ENCODE measurements at places on chromosomes 12 and 14. TPM values are rescaled to one million over a fixed set of nuclear protein-coding genes. Genes with fewer than 3 reads are reported as not detected.

The MYF6 gene
- not detected for polyA plus RNA-seq

The PSME2 gene
- polyA plus RNA-seq: 259 TPM

The ZFHX2 gene
- 18.5 TPM for polyA plus RNA-seq

The NRIP2 gene
- polyA plus RNA-seq: 0.66 TPM

The SSTR1 gene
- 0.77 TPM for polyA plus RNA-seq

The GARIN6 gene
- not detected for polyA plus RNA-seq

The AICDA gene
- polyA plus RNA-seq: not detected

The AQP6 gene
- polyA plus RNA-seq: not detected

The CATSPERB gene
- polyA plus RNA-seq: not detected

The C1S gene
- polyA plus RNA-seq: 5.1 TPM

The SPRYD4 gene
- 2.3 TPM for polyA plus RNA-seq

The NEUROD4 gene
- polyA plus RNA-seq: 0.05 TPM

- no peak for DNase-seq
These were observed 581 bp upstream of the ESYT1 start for GRCh38 chr12:56127485-56127887.

GRCh38 chr14:83912032-83912642, 1617.8 kb upstream of the FLRT2 start:
- no peak for DNase-seq

GRCh38 chr14:22427771-22428231, 161.2 kb downstream of the DAD1 start:
- peak; percentile 15 for DNase-seq

- peak; percentile 57 for DNase-seq
These were observed 10.4 kb downstream of the BEST3 start for GRCh38 chr12:69688471-69689427.

DNA sequence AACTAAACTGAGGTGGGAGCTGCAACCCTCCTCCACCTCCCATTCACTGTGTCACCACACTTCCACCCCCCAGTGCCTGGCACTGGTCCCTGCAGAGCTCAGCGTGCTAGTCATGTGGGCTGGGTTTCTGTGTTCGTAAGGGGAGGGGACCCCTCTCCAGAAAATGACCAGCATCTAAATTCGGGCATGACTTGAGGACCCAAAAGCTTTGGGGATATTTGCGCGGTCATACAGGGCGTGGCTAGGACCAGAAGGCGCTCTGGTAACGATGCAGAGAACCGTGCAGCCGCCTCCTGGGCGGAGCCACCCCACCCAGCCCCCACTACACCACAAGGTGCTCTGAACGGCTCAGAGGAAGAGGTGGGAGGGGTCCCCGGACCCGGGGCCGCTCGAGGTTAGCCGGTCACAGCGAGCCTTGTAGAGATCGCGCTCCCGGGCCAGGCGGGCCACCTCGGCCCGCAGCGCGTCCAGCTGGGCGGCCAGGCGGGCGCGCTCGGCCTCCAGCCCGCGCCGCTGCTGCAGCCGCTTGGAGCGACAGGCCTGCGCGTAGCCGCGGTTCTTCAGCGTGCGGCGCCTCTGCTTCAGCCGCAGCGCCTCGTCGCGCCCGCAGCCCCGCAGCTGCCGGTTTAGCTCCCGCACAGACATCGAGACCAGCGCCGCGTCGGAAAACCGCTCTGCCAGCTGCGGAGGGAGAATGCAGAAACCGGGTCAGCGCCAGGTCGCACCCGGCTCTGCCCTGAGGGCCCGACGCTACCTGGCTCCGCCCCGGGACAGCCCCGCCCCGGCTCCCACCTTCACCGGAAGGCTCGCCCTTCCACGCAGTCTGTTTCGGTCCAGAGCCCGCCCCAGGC, 9.8 kb downstream of the CPNE6 start:
- DNase-seq: peak; percentile 81

DNA sequence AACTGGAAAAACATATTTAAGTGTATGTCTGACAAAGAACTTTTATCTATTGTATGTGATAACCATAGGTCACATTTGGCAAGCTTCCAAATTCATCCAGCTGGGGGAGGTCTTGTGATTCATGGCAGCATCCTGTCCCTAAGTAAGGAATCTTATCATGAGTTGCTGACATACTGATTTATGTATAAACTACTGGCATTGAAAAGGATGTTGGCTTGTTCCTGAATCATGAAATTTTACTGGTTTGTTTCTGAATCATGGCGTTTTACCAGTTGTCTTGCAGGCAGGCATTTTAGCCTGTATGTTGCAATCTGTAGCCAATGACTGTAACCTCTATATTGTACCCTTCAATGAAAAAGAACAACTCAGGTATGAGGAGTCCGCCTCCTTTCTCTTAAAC, 244.8 kb downstream of the IPO8 start:
- no peak for DNase-seq

- DNase-seq: no peak
These were observed 62.9 kb downstream of the CCDC91 start for GRCh38 chr12:28253161-28253641.

DNA sequence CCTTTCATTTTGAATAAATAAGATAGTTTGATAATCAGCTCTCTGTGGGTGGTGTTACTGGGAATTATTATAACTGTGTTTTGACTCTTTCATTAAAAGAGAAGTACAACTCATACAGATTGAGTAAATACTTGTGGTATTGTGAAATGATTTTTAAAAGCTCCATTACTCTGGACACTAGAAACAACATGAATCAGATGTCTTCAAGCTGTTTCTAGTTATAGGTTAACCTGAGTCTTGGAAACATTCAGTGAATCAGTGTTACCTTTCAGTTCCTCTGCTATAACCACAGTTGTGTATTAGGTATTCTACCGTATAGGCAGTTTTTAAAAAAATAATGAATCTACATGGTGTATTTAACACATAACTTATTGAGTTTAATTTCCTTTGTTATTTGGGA, 128.4 kb upstream of the SSTR1 start:
- DNase-seq: no peak

- no peak for DNase-seq
These were observed 72.2 kb downstream of the NOC4L start for GRCh38 chr12:132216354-132216987.

GRCh38 chr12:43063650-43064049, 474.1 kb upstream of the PRICKLE1 start:
- DNase-seq: no peak

GRCh38 chr12:221736-222135, 7.8 kb upstream of the SLC6A12 start:
- DNase-seq: no peak

DNA sequence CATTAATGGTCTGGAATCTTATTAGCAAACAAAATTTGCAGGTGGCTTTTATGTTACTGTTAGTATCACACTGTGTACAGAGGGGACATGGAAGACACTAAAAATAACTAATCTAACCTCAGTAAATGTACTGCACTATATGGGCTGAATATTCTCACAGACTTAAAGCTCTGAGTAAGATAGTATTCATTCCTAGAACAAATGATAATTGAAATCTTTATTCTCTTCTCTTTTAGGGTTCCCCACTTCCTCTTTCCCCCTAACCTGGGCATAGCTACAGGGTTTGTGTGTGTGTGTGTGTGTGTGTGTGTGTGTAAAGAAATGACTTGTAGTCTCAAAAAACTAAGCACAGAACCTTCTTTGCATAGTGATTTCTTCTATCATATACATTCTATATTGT, 21.4 kb upstream of the HECTD1 start:
- DNase-seq: no peak

GRCh38 chr14:41548666-41549065, 58.0 kb upstream of the LRFN5 start:
- no peak for DNase-seq

DNA sequence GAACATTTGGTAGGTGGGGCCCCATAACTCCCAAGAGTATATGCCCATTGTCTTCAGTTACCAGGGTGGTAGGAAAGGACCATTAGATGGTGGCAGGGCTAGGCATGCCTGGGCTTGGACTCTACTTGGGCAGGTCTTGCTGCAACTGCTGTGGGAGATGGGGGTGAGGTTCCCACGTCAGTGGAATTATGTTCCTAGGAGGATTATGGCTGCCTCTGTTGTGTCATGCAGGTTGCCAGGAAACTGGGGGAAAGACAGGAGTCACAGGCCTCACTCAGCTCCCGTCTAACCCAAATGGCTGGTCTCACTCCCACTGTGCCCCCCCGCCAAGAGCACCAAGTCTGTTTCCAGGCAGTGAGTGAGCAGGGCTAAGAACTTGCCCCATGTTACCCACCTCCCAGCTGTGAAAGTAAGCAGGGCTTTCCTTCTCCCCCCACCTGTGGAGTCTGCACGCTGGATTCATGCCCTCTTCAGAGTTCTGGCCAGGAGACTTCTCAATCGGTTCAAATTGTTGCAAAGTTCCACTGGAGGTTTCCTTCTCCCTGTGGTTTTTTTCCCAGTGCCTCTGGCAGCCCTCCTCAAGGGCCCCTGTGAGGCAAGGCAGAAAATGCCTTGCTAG, 337.5 kb downstream of the CCDC91 start:
- DNase-seq: no peak

DNA sequence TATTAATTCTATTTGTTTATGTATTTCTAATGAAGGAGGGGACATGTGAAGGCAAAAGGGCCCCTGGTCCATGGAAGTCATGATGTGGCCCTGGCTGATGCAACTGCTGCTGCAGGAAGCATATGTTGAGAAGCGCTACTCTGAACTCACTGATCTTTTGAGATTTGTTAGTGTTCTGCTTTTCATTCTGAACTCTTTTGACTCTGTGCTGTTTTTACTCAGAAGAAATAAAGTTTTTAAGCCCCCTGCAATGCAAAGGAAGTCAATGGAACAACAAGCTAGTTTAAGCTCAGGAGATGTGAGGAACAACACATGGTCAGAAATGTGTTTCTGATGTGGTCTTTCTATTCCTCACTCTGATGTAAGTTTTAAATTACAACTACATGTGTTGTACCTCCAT, 88.9 kb upstream of the BTG1 start:
- DNase-seq: no peak

DNA sequence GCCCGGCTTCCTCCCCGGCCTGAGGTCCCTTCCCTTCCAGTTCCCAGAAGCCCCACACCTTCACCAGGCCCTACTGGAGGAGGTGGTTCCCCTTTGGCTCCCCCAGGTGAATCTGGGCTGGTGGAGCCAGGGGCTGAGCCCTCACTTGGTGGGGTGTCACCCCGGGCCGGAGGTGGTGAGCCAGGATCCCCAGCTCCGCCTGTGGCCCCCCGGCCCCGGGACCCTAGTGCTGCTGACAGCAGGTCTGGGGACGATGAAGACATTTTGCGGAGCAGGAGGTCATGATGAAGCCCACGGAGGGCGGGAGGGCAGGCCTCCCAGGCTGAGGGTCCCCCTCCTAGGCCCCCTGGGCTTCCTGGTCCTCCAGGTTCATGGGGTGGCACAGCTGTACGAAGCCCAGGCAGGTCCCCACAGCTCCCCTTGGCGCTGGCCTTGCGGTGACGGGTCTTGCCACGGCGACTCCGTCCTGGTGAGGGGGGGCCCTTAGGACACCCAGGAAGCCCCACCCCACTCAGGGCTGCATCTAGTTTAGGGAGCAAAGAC, 16.6 kb downstream of the MAP3K12 start:
- DNase-seq: no peak

- no peak for DNase-seq
These were observed 230.2 kb upstream of the NAV3 start for GRCh38 chr12:77600468-77600843.

- DNase-seq: no peak
These were observed 76.2 kb downstream of the BCL11B start for GRCh38 chr14:99195602-99196309.

DNA sequence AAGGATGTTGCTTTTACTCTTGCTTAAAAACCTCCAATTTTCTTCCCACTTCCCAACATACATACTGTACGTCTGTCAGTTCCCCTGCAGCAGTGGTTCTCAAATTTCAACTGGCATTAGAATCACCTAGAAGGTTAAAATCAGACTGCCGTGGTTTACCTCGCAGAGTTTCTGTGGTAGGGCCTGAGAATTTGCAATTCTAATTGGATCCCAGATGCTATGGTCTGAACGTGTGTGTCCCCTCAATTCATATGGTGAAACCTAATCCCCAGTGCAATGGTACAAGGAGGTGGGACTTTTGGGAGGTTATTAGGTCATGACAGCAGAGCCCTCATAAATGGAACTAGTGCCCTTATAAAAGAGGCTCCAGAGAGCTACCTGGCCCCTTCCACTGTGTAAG, 226.9 kb downstream of the CRADD start:
- DNase-seq: no peak

- no peak for DNase-seq
These were observed 89.3 kb downstream of the FIGNL2 start for GRCh38 chr12:51759175-51759574.

DNA sequence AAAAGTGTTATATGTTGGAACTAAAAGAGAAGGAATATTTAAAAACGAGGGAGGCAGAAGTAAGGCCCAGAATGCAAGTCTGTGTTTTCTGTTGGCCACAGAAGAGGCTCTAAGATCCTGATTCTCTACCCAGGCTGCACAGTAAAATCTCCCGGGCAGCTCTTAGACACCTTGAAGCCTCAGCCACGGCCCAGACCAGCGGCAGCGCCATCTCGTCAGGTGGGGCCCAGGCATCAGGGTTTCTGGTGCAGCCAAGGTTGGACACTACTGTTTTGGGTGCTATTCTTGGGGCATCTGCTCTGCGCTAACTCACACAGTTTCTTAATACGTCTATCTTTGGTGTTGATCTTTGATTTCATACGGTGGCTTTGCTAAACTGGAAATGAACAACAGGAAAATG, 16.8 kb downstream of the FAM181A start:
- no peak for DNase-seq

DNA sequence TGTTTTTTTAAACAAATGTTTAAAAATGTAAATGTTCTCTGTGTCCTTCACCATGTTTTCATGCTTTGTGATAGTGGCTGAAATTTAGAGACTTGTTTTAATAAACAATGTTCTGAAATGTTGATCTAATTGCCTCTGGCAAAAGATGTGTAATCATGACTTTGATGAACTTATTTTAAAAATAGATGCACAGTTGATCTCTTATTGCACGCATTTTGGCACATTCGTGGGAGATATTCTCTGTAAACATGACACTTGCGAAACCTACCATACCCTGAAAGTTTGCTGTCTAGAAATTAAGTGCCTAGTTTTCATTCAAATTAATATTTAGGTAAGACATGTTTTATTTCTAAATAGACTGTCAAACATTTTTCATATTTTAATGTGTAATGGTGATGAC, 119.7 kb upstream of the DNM1L start:
- no peak for DNase-seq

GRCh38 chr12:103020839-103021238, 63.4 kb downstream of the ASCL1 start:
- no peak for DNase-seq

DNA sequence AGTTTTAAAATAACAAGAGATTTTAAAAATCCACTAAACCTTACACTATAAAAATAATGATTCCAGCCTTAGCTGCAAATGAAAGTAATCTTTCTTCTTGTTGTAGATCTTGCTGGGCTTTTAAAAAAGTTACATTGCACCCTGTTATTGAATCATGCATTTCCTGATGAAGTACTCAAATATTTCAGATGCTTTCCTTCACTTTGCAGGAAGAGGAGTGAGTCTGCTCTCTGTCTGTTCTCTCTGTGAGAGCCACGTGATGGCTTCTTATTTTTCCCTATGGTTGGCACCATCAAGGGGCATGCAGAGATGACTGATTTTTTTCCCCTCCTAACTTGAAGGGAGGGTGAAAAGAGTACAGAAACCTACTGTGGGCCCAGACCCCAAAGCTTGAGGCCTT, 262.7 kb downstream of the ATP23 start:
- no peak for DNase-seq

GRCh38 chr12:96811083-96811482, 96.0 kb upstream of the NEDD1 start:
- DNase-seq: no peak

GRCh38 chr12:108850854-108851573, 6.4 kb downstream of the SSH1 start:
- no peak for DNase-seq

- DNase-seq: no peak
These were observed 583.7 kb upstream of the LRFN5 start for GRCh38 chr14:41022932-41023331.

GRCh38 chr14:51962711-51963110, 26.6 kb upstream of the RTRAF start:
- DNase-seq: peak; percentile 19

Measured in GM23338 (cell line).